ENCODE measurements at places on chromosomes 6 and 20.

GRCh38 chr20:41367393-41367695 is 726 bp upstream of the EMILIN3 start:
- DNase-seq: no peak

DNA sequence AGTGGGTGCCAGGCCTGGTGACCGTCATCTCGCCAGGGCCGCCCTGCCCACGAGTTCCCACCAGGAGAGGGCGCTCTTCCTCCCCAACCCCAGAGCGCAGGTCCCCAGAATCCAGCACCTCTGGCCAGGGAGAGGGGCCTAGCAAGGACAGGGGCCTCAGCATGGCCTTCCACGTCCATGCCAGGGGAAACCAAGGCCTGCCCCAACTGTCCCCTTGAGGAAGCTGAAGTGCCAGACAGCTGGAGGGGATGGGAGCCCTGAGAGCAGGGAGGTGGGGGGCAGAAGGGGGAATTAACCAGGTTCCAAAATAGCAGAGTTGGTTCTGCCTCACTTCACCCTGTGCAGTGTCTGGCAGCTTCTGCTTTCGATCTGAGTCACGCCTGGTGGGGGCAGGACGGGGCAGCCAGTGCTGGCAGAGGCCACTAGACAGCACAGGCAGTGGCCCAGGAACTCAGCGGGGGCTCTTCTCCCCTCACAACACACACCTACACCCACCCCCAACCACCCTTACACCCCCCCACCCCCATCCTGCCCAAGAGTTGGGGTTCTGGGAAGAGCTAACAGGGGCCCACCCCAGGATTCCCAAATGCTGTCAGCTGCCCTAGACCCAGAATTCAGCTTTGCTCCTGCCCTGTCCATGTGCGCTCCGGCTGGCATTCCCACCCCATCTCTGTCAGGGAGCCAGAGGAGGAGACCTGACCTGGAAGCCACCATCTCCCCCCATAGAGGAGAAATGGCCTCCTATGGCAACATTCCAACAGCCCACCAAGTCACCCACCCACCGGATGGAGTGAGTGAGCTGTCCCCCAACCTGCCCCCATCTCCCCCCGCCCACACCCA is 29.2 kb downstream of the TFEB start:
- peak; percentile 63 for DNase-seq

GRCh38 chr20:60206259-60206658 is 248.0 kb downstream of the CDH26 start:
- no peak for DNase-seq

DNA sequence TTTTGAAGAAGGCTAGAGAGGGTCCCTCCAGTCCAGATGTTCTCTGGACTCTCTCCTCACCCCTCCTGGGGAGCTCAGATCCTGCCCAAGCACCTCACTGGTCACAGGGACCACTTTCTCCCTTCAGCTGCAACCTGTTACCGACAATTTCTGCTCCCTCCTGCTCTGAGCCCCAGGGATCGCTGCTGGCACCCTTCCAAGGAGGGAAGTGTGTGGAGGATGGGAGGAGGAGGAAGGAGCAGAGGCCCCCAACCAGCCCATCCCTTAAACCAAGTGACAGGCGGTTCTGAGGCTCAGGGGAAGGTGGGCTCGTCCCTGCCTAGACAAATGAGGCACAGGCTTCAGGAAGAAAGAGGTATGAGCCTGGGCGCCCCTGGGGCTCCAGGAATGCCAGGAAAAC is 13.9 kb downstream of the PMEPA1 start:
- no peak for DNase-seq

- no peak for DNase-seq
These were observed 133.2 kb upstream of the SSTR4 start for GRCh38 chr20:22901921-22902320.

GRCh38 chr6:25137916-25138232 is 141.3 kb upstream of the CARMIL1 start:
- peak; percentile 64 for DNase-seq

DNA sequence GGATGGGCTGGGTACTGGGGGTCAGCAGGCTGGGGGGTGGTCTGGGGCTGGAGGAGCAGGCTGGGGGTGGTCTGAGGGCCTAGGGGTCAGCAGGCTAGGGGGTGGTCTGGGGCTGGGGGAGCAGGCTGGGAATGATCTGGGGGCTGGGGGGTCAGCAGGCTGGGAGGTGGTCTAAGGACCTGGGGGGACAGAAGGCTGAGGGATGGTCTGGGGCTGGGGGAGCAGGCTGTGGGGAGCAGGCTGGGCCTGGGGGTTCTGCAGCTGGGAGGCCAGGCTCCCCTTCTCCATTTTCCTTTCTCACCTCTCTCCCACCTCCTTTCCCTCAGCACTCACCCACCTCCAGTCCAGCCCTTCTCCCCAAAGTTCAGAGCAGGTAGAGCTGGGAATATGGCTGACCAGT is 114.2 kb downstream of the PSMB1 start:
- no peak for DNase-seq

DNA sequence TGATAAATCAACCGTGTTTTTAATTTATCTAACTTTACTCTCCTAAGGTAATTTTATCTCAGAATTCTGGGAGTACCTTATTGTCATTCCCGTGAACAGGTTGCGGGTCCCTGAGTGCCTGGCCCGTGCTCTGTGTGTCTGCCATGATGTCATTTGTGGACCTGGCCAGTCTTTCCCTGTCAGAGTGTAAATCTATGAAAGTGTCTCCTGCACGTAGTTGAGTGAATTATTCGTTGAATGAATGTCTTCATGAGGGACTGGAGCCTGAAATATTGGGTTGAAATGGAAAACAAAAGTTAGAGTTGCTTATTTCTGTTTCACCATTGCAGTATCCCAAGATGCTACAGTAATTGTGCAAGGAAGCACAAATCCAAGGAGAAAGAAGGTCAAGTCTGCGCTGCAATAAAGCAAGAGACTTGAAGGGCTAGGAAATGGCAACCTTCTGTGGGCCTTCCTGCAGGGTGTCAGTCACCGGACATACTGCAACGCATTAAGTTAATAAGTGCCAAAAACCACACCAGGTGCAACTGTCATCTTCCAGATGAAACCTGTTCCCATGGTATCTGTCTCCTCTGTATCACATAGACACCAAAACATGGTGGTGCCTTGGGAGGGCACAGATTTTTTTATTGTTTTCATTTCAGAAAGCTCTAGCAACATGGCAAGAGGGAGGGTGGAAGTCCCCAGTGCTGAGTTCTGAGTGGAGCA is 135.5 kb downstream of the ZDHHC14 start:
- no peak for DNase-seq

DNA sequence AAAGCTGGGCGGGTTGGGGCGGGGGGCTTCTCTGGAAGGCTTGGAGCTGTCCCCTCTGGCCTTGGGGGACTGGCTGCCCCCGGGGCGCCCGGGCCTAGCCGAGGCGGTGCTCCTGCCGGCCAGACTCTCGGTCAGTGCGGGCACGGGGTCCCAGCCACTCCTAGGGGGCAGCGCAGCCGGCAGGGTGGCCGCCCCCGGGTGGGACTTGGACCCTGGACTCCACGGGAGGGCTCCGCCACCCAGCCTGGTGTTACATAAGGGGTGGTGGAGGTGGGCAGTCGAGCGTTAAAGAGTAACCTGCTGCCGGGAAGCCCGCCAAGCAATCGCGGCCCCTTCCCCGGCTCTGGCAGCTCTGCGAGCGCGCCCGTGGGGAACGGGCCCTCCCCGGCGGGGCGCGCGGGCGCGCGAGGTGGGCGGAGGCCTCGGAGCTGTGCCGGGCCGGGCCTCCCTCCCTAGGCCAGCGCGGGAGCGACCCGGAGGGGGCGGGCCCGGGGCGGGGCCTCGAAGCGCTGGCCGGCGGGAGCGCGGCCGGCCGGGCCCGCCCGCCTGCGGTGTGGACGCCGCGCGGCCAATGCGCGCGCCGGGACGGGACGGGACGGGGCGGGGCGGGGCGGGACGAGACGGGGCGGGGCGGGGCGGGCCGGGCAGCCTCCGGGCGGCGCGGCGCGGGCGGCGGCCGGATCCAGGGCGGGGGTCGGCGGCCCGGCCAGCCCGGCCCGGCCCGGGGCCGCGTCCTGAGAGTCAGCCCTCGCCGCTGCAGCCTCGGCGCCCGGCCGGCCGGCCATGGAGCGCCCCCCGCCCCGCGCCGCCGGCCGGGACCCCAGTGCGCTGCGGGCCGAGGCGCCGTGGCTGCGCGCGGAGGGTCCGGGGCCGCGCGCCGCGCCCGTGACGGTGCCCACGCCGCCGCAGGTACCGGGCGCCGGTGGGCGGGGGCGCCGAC is at the start of gene SLC2A4RG:
Gene SLC2A4RG (plus strand): TSS at position 647 of the 940 bp plus-strand sequence. CDS start 137 bp downstream, at position 784.
- peak; percentile 71 for DNase-seq

- no peak for DNase-seq
These were observed 396.2 kb downstream of the RFPL4B start for GRCh38 chr6:112743323-112743722.

GRCh38 chr6:161418463-161418945 is 144.6 kb upstream of the AGPAT4 start:
- DNase-seq: no peak

DNA sequence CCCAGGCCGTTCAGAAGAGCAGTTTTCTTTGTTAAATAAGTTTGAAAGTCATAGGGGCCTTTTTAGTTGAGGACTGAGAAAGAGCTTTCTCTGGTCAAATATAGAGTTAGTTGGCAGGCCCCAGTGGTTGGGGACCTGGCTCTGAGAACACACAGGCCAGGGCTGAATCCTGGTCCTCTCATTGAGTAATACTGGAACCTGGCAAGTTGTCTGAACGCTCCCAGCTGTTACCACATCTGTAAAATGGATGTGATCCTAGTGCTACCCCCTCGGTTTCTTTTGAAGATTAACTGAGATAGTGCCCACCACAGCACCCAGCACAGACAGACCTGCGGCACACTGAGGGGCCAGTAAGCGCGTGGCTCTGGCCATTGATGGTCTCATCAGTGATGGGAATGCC is 215.5 kb downstream of the ZDHHC14 start:
- DNase-seq: no peak

DNA sequence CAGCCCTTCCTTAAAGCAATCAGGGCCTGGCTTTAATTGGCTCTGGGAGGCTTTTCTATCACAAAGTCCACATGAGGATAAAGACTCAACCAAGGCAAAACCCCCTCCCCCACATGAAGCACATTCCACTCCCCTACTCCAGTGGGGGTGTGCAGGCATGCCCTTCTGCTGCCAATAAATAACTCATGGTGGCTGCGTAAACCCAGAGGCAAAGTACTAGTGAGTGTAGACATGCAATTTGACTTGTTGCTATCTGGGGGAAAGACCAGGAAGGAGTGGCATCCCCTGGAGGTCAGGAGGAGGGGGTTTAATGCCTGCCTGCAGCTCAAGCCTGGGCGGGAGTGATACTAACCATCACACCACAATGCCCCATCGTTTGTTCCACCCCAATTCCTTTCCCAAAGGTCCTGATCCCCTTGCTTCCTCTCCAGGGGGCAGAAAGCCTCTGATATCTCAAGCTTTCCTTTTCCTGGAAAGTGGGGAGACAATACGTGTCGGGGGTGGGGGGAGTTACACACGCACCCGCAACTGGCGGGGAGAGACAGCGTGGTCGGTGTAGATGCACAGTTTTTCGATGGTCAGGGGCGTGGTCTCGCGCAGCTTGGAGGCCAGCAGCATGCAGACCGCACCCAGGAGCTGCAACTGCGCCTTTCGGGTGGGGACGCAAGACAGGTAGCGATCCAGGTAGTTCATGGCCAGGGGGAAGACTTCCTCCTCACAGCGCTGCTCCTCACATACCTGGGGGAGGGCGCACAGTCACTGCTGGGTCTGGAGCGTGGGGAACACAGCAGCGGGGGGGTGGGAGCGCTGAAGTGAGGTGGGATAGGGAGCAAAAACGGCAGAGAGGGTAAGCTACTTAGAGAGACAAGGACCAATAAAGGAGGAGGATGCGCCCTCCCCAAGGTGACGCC is 1.5 kb downstream of the CCND3 start:
- DNase-seq: peak; percentile 64

- DNase-seq: no peak
These were observed 49.4 kb downstream of the PYGB start for GRCh38 chr20:25297141-25297905.

GRCh38 chr20:25471020-25471419 is 63.5 kb downstream of the GINS1 start:
- DNase-seq: no peak

DNA sequence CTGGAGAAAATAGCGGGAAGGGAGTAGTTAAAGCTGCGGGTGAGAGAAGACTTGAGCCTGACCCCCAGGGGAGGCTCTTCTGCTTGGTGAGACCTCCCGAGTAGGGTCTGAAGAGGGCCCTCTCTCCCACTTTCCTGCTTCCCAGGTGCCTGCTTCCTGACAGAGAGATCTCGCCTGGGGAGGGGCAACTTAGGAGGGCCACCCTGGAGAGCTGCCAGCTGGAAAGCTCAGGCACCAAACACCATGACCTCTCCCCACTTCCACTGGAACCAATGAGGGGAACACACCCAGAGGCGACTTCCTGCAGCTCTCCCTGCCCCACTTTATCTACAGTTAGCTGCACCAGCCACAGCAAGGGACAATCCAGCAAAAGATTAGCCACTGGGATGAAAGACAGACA is 208.0 kb downstream of the TBXT start:
- no peak for DNase-seq

GRCh38 chr6:89079511-89080234 is 878 bp upstream of the PNRC1 start:
- peak; percentile 52 for DNase-seq

DNA sequence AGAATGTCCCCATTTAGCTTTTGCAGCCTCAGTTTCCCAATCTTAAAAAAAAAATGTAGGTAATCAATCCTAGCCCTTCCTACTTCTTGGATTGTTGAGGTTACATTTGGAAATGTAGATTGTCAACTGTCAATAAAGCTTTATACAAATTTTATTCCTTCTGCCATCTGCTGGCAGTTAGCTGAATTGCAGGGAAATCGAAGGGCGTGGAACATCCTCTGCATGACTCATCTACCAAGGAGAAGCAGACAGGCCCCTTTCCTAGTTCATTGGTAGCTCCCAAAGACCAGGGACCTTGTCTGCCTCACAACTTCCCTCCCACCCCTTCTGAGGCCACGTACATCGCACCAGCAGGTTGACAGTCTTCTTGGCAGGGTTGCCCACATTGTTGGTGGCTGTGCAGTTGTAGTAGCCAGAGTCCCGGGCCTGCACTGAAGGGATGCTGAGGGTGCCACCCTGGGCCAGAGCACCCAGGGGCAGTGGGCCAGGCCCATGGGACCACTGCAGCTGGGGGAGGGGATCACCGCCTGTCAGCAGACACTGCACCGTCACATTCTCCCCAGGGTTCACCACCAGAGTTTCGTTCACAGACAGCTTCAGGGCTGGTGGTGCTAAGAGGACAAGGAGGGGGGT is 43.6 kb downstream of the MDGA1 start:
- DNase-seq: peak; percentile 68

DNA sequence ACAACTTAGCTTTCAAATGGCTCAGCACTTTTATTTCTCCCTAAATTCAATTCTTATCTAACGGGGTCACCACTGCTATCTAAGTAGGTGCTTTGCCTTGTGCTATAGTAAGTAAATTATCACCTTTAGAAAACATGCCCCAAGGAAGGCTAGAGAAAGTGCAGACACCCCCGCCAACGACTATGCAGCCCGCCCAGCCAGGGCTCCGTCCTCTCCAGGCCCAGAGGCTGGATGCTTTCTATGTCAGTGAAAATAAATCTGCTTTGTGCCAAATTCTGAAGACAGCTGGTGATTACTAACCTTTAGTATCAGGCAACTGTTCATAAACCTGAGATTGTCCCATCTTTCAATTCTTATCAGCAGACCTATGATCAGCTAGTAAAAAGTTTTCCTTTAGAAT is 14.3 kb downstream of the KIAA0319 start:
- DNase-seq: no peak

GRCh38 chr6:96545882-96546281 is 17.0 kb upstream of the FHL5 start:
- no peak for DNase-seq
